ENCODE measurements at places on chromosomes 12 and 14.

DNA sequence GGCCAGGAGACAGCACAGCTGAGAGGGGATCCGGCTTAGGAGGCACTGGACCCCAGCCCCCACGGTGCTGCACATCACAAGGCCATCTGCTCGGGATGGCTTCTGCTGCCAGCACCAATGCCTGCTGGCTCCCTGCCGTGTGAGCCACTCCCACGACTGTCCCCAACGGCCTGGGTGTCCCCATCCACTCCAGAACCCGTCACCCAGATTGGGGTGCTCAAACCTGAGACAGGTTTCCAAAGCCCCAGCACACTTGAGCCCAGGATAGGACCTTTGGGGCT is 102.4 kb downstream of the RFLNA start:
- no peak for DNase-seq

- no peak for DNase-seq
These were observed 163.5 kb downstream of the KITLG start for GRCh38 chr12:88416786-88417185.

- DNase-seq, result no peak
These were observed 462.0 kb downstream of the CCDC91 start for GRCh38 chr12:28652239-28652638.

DNA sequence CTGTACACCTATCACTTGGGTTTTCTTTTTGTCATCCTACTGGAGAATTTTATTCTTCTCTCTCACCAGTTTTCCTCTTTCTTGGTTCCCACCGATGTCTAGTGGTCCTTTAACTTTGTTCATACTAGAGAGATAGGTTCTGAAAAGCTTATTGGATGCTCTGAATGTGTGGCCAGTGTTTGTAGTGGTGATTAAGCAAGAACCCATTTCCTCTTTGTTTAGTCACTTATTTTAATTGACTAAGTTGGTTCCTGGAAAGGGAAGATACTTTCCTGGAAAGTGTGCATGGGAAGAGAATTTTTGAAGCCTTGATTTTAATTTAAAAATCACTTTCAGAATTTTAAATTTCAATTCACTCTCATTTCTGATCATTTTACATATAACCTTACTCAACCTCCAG is 127.2 kb downstream of the OTOGL start:
- DNase-seq, result peak; percentile 14

GRCh38 chr12:88715673-88716072 is 135.4 kb upstream of the KITLG start:
- DNase-seq, result no peak

- peak; percentile 7 for DNase-seq
These were observed 695.8 kb downstream of the RPS29 start for GRCh38 chr14:48890333-48890732.

GRCh38 chr14:35368139-35368460 is 36.4 kb downstream of the NFKBIA start:
- no peak for DNase-seq

- DNase-seq, result no peak
These were observed 888 bp upstream of the CCDC197 start for GRCh38 chr14:93996130-93996695.

DNA sequence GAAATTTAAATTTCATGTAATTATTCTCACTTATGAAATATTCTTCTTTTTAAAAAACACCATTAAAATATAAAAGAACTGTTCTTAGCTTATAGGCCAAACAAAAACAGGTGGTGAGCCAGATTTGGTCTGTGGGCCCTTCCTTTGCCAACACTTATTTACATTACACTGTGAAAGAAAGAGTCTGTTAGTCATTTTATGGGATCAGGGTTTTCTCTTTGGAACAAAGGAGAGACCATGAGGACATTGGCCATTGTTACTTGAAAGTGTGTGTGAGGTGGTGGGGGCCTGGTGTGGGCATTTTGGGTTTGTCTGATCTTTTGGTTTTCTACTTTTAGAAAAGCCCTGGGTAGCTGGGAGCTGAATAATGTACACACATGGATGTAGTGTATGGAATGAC is 62.7 kb downstream of the TTC6 start:
- DNase-seq, result no peak

GRCh38 chr12:91974541-91975085 is 171.0 kb downstream of the BTG1 start:
- no peak for DNase-seq

- DNase-seq, result no peak
These were observed 13.7 kb downstream of the TXNDC16 start for GRCh38 chr14:52538623-52539022.

DNA sequence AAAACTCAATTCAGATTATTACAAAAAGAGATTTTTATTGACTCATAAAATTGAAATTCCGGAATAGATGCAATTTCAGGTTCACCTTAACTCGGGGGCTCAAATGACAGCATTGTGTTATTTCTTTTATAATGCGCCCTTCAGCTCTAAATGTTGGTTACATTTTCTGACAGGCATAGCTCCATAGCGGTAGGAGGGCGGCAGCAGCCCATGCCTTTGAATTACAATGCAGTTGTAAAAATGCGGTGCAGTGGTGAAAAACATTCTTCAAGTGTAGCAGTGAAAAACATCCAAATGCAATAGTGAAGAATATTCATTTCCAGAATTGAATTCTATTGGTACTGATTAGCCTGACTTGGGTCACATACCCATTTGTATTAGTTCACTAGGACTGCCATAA is 215.3 kb upstream of the PKP2 start:
- DNase-seq, result no peak

DNA sequence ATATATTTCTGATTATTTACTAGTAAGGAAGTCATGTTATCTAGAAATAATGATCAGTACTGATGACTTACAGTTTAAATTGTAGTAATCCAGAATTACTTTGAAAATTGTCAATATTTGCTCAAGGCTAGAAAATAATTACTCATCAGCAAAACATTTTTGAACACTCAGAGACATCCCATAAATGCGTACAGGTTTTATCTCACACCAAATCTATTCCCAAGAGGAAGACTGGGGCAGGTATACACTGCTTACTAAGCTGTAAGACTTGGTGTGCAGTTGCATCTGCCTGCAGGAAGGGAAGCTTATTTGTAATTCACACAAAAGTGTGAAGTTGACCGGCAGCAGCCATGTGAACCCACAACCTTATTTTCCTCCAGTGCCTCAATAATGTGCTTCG is 146.4 kb downstream of the CCER1 start:
- no peak for DNase-seq

DNA sequence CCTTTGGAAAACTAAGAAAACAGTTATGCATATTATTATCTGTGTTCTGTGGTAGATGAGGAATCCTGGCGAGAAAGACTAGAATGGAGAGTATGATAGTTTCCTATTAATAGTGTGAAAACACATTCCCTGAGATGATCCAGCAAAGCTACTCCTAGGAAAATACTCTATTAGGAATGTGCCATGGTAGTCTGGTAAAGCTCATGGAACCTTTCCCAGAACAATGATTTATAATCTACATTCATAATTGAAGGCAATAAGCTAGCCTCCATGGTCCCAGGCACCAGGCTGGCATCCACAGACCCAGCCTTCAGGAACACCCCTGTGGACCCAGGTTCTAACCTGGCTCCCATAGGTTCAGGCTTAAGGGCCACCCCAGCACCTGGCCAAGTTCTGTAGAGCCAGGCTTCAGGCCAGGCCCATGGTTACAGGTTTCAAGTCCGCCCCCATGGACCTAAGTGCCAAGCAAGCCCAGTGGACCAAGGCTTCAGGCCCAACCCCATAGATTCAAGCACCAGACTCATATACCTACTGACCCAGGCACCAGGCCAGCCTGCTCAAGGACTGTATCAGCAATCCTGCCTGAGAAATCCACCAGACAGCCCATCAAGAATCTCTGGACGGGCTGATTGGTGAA is 72.2 kb downstream of the ITPR2 start:
- no peak for DNase-seq

DNA sequence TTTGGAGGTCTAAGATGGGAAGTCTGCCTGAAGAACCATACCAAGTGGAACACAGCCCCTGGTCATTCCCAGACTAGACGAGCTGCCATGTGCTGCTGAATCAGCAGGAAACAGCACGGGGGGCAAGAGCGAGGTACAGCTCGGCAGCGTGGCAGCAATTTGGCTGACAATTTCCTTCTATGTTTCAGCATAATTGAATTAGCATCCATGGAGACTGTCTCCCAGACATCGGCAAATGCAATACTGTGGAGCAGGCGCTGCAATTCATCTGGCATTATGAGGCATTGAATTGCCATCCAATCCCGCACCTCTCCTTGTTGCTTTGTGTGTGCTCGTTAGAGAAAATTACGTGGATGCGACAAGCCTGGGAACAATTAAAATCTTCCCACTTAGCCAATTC is 46.0 kb upstream of the CCDC60 start:
- DNase-seq, result no peak

GRCh38 chr14:105844047-105844630 is 317.8 kb downstream of the TMEM121 start:
- no peak for DNase-seq

GRCh38 chr12:70692681-70693288 is 55.6 kb upstream of the PTPRB start:
- DNase-seq, result peak; percentile 4

DNA sequence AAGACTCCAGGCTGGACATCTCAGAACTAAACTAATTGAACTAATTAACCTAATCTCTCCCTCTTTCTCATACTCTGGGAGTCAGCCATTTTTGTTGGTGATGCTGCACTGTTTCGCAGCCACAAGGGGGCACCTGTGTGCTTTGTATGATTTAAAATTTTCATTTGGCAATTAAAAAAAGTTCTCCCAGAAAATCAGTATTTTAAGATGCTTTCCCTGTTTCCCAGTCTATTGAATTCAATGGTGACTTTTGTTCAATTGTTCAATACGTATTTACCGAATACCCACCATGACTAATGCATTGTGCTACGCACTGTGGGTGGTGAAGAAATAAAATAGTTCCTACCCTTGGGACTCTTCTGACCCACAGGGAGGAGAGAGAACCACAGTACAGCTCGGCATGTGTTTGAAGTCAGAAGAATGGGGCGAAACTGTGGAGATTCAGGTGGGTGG is 63.7 kb downstream of the ZNF664 start:
- no peak for DNase-seq

- no peak for DNase-seq
These were observed 29.3 kb downstream of the PPM1A start for GRCh38 chr14:60278350-60278749.

DNA sequence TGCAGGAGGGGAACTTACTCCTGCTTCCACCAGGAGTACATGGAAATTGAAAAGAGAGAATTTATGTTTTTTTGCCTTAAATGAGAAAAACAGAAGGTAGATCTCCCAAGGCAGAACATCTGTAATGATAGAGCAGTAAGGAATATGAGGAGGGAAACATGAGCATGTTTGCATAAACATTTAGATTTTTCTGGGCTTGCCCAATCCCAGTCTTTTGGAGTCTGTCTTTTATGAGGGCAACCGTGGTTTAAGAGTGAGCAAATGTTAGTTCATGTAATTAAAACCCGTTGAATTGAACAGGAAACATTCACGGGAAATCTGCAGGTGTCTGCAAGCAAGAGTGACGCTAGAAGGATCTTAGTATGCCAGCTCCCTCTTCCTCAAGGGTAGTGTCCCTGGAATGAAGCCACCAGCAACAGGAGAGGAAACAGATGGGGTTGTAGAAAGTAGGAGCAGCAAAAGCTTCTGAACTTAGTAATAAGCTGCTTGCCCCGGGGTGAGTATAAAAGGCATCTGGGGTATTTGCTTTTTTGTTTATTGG is 79.3 kb downstream of the ARF6 start:
- DNase-seq, result peak; percentile 26

DNA sequence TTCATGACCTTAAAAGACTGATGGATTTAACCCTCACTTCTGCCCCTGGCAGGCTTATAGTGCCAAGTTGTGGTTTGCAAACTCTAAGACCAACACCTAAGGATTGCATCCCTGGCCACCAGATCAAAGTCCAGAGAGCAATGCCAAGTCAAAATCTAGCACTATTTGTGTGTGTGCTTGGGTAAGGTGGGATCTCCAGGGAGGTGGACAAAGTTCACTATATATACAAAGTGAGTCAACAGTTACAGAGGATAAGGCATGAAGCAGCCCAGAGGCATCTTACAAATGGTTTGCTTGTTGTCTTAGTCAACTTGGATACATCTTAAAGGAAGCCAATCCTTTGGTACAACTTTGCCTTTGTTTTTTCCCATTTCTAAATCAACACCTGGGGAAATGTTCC is 137.3 kb downstream of the MSRB3 start:
- peak; percentile 10 for DNase-seq

GRCh38 chr12:14795028-14795448 is 8.2 kb downstream of the WBP11 start:
- no peak for DNase-seq

GRCh38 chr14:67602076-67602475 is 2.0 kb upstream of the PIGH start:
- DNase-seq, result no peak

DNA sequence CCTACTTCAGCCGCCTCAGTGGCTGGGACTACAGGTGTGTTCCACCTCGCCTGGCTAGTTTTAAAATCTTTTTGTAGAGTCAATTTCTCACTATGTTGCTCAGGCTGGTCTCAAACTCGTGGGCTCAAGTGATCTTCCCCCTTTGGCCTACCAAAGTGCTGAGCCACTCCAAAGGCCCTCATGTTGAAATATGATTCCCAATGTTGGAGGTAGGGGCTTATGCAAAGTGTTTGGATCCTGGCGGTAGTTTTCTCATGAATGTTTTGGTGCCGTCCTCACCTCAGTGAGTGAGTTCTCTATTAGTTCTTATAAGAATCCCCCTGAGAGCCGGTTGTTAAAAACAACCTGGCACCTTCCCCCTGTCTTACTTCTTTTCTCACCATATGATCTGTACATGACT is 784.6 kb downstream of the TMTC2 start:
- no peak for DNase-seq

- DNase-seq, result no peak
These were observed 11.5 kb upstream of the KRT78 start for GRCh38 chr12:52860102-52860823.

GRCh38 chr14:71290301-71290700 is 383.0 kb downstream of the PCNX1 start:
- no peak for DNase-seq

DNA sequence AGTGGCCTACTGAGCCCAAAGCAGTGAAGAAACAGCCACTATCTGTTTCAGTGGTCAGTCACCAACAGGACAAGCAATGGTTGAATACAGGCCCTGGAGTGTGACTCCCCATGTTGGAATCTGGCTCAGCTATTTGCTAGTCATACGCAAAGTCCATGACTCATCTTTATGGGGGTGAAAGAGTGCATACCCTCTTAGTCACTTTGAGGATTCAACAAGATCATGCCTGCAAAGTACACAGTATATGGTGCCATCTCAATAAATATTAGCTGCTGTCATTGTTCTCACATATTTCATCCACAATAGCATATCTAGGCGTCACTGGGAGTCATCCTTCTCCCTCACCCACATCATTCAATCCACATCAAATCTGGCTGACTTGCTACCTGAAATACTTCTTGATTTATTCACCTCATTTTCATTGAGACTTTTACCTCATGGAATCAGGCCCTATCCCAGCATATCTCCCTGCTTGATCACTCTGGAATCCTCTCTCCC is 26.4 kb upstream of the STAB2 start:
- peak; percentile 96 for DNase-seq

GRCh38 chr14:54651649-54652048 is 84.7 kb downstream of the SAMD4A start:
- DNase-seq, result no peak

Data from skeletal muscle cell (primary cell).